Stimulated activated naive CD8-positive, alpha-beta T cell treated with anti-CD3 and anti-CD28 coated beads, Interleukin-15, amount 100 ng/mL, for 72 hours (primary cell): ENCODE measurements at places on chromosomes 1 and 21.

- DNase-seq = no peak
Measured at GRCh38 chr1:35454176-35454575, 103.0 kb downstream of the KIAA0319L start.

- no peak for DNase-seq
Measured at GRCh38 chr1:27571439-27572018, 32.4 kb downstream of the AHDC1 start.

DNA sequence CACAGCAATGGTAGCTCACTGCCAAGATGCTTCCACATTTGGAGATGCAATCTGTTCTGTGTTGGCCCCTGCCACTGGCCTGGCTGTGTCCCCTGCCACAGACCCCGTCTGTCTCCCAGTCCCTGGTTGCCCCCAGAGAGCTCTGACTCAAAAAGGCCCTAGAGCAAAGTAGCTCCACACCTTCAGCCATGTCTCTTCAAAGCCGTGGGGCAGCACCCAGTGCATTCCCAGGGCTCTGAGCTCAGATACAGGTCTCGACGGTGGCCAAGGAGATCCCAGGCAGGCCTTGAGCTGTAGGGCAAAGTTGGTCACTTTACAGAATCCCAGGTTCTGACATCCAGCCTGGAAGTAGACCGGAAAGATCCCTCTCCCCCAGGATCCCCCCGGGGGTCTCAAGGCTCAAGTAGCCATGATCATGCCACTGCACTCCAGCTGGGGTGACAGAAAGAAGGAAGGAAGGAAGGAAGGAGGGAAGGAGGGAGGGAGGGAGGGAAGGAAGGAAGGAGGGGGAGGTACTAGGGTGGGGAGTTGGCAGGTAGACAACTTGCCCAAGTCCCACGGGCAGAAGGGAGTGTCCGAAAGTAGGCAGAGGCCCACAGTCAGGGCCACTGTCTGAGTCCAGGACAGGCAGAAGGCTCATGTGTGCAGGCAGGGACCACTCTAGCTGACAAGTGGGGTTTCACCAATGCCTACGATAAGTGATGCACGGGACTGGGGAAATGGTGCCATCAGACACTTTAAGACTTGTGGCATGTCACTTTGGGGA, 4.8 kb upstream of the ARF1 start:
- DNase-seq = no peak

GRCh38 chr1:208233978-208234377, 10.2 kb downstream of the PLXNA2 start:
- no peak for DNase-seq

GRCh38 chr1:61670445-61670844, 54.5 kb downstream of the TM2D1 start:
- no peak for DNase-seq

- no peak for DNase-seq
Measured at GRCh38 chr1:247848346-247848745, 6.7 kb upstream of the OR11L1 start.

DNA sequence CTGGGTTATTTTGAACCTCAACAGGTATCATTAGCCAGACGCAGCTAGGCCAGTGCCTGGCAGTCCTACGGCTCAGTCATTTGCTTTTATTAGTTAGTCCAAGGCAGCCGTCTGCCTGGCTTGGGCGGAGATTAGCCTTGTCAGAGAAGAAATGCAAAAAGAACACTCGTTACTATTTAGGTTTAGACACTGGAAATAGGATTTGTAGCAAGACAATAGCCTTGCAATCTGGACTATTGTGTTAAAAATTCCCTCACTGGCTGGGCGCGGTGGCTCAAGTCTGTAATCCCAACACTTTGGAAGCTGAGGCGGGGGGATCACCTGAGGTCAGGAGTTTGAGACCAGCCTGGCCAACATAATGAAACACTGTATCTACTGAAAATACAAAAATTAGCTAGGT, 11.0 kb upstream of the PRKCZ start:
- no peak for DNase-seq

- no peak for DNase-seq
Measured at GRCh38 chr1:210815641-210816550, 318.1 kb downstream of the KCNH1 start.

DNA sequence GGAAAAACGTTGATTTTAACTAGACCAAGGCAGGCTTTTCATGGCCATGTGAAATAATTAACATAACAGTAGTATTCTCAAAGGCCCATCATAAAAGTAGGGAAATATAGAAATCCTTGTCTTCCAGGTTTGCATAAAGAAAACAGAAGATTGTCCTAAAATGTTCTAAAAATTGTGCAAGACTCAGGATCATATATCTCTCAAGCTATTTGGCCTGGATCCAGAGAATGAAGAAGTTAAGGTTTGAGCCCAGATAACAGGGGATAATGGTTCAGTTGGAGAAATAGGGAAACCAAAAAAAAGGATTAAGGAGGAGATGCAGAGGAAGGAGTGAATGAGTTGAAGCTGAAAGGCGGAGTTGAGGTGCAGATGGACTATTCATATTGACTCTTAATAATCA, 555.5 kb upstream of the NR5A2 start:
- DNase-seq = no peak

GRCh38 chr21:32172106-32172505, 106.7 kb downstream of the MIS18A start:
- no peak for DNase-seq

GRCh38 chr1:162497104-162497722, 405 bp upstream of the UHMK1 start:
- DNase-seq = no peak

GRCh38 chr1:247542811-247543210, 6.1 kb upstream of the GCSAML start:
- no peak for DNase-seq

- DNase-seq = no peak
Measured at GRCh38 chr1:246020211-246020954, 486.7 kb downstream of the SMYD3 start.

DNA sequence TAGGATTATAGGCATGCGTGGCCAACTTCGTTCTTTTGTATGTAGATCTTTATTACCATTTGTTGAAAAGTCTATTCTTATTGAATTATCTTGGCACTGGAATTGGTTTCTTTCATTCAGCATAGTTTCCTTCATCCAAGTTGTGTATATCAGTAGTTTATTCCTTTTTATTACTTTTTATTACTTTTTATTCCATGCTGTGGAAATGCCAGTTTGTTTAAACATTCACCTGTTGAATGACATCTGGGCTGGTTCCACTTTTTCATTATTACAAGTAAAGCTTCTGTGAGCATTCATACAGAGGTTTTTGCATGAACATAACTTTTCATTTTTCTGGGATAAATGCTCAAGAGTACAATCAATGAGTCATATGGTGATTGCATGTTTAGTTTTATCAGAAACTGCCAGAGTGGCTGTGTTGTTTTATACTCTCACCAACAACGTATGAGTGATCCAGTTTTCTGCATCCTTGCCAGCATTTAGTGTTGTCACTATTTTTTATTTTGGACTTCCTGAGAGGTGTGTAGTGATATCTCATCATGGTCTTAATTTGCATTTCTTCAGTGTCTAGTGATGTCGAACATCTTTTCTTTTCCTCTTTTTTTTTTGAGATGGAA, 28.6 kb downstream of the PTPRU start:
- DNase-seq = no peak

DNA sequence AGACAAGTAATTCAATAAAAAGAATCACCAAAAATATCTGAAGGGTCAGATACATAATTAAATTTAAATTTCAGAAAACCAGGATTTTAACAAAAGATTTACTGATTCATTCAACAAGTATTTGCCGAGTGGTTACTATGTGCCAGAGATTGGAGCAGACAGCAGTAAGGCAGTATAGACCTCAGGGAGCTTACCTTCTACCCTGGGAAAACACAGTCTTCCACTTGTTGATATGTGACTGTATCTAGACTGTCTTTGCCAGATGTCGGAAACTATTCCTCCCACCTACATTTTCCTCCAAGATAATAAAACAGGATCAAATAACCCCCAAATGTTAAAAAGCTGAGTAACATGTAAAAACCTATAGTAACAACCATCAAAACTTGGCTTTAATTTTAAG, 6.2 kb downstream of the HNRNPR start:
- no peak for DNase-seq

- no peak for DNase-seq
Measured at GRCh38 chr21:42332557-42333317, 17.5 kb upstream of the TFF3 start.

DNA sequence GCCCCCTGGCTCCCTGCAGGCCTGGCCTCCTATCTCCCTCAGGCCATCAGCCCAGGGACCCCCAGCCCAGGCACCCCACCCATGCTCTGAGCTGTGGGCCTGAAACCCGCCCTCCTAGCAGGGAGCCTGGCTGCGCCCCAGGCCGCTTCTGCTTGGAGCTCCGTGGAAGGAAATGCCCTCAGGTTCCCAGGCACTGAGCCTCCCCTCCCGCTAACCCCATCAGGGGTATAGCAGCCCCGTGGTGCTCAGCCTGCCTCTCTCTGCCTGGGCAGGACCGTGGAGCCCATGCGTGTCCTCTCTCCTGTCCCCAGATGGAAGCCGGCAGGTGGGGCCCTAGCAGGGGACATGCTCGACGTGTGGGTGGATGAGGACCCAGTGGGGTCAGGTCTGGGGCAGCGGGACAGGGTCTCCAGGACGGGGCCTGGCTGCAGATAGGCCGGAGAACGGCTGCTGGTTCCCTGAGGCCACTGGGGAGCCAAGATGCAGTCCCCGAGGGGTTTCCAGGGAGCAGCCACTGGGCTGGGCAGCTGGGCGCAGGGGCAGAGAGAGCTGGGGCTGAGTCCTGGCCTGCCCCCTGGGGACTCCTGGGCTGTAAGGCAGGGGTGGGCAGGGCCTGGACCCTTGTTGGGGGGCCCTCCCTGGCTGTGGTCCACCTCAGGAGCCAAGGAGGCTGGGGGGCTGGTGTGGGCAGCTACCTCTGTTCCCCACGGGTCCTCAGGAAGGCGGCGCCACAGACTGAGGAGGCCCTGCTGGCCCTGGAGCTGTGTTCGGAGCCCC, 75.5 kb downstream of the MORN1 start:
- DNase-seq = no peak

GRCh38 chr21:45580576-45581321, 38.5 kb upstream of the SLC19A1 start:
- no peak for DNase-seq

DNA sequence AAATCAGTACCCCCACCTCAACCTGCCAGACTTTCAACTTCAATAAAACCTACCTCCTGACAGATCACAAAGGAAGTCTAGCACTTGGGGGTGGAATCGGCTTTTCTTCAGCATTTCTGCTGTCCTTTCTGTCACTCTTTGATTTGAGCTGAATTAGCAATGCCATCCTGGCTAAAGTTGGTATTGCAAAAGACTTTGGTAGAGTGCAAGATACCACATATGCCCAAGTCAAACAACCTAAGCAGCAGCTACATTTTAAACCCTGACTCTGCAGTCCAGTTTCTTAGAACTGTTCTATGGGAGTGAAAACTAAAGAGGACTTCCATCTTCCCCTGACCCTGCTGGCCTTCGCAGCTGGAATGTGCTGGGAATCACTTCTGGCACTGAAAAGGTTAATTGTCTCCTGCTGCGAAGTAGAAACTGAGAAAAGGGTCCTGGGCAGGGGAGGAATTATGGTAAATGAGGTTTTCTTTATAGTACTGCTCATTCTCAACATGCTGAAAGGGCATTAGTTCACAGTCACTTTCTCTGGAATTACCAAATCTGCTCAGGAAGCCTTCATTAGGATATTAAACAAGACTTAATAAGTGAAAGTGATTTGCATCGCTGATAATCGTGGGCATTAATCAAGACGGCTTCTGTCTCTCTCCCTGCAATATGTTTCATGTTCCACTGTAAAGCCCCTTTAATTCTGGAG, 126.2 kb upstream of the SMYD2 start:
- no peak for DNase-seq
